CD4-positive, alpha-beta T cell treated with Interleukin-4 for 1 hour (primary cell): ENCODE measurements at places on chromosomes 2 and 18.

DNA sequence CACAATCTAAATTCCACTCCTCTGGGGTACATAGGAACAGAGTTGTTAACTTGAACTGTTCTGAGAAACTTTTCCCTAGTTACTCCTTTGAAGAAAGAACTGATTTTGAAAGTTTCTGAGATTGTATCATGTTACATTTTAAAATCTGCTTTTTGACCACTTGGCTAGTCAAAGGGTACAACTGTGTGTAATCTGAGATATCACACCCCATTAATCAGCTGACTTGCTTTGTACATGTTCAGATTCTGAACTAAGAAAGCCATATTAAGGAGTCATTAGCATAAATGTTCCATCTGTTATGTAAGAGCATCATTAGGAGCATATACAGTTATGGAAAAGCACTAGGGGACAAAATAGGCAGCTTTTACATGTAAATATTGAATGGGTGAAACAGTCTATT is 3.8 kb upstream of the WDR35 start:
- no peak for DNase-seq

- no peak for DNase-seq
These were observed 163.4 kb upstream of the GLI2 start for GRCh38 chr2:120572226-120572625.

DNA sequence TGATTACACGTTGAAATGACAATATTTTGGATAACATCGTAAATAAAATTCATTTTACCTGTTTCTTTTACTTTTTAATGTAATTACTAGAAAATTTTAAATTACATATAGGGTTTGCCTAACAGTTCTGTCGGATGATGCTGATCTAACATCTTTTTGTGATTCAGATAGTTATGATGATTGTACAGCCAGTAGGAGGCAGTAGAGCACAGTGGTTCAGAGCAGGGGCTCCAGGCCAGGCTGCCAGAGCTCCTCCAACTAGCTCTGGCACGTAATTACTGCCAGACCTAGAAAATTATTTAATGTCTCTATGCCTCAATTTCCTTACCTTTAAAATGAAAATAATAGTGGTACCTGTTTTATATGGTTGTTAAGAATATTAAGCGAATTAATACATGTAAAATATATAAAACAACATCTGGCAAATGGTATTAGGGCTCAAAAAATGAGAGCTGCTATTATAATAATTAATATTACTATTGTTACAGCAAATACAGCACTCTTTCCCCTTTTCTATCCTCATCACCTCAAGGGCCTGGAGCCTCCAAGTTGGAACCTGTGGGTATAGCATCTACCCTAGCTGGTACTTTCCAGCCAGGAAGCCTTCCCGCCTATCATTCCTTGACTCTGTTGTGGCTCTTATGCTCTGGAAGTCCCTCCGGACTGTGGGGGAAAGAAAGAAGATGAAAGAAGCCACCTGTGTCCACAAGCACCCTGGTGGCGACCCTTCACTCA is 47.7 kb upstream of the PLA2R1 start:
- peak; percentile 47 for DNase-seq

GRCh38 chr2:25127646-25128045 is 40.7 kb downstream of the POMC start:
- DNase-seq, result no peak

GRCh38 chr18:48743886-48744285 is 205.1 kb downstream of the CTIF start:
- DNase-seq, result no peak

DNA sequence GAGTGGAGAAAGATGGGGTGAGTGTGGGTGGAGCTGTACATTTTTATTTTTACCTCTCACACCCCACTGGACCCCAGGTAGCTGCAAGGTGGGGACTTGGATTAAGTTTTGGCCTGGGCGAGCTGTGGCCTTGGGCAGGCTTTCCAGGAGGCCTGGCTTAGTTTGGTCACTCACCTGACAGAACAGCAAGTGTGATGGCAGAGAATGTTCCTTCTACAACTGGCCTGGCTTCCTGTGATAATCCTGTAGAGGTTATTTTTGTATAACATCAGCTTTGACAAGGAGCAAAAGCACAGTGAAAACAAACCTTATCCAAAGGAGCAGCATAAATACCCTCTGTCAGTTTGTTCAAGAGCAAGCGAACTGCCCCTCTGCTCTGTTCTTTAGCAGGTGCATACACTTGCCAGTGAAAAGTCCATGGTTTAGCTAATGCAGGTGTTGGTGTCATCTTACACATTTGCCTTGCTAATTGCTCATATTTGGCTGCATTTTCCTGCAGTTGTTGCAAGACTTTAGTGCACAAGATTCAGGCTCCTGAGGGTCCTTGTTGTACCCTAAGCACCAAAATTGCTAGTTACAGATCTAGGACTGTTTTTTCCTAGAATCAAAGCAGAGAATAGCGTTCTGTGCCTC is 6.3 kb downstream of the THNSL2 start:
- no peak for DNase-seq

DNA sequence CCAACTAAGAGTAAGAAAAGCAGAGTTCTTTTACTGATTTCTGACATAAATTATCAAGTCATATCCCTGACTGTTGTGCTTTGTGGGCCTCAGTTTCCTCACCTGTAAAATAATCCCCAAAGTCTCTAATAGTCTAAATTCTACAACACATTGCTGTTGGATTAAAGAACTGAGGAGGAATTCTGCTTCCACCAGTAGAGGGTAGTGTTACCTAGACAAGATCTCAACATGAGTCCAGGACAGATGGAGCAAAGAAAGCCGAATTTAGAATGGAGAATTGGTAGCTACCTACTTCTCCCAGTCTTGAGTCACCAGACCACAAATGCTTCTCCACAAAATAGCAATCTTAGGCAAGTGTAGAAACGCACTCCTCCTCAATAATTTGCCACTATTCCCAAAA is 462.5 kb upstream of the FSHR start:
- DNase-seq, result no peak

DNA sequence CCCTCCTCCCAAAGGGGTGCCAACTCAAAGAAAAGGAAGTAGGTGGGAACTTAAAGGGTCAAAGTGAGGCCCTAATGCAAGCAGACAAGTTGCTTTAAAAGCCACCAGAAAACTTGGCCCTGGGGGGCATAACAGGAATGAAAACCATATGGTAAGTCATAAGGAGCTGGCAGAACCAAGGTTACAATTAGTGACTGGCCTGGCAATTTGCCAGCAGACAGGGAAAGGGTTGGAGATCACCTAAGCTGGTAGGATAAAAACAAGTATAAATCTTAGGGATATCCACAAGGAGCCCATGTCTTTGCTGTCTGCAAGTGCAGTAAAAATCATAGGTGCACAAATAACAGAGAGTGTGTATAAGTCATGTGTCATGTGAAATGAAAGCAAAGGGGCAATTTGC is 256.7 kb upstream of the LRRTM4 start:
- DNase-seq, result no peak

GRCh38 chr2:201128933-201129505 is 13.1 kb downstream of the CFLAR start:
- DNase-seq, result peak; percentile 70
